ENCODE measurements at places on chromosomes 2 and 18.

DNA sequence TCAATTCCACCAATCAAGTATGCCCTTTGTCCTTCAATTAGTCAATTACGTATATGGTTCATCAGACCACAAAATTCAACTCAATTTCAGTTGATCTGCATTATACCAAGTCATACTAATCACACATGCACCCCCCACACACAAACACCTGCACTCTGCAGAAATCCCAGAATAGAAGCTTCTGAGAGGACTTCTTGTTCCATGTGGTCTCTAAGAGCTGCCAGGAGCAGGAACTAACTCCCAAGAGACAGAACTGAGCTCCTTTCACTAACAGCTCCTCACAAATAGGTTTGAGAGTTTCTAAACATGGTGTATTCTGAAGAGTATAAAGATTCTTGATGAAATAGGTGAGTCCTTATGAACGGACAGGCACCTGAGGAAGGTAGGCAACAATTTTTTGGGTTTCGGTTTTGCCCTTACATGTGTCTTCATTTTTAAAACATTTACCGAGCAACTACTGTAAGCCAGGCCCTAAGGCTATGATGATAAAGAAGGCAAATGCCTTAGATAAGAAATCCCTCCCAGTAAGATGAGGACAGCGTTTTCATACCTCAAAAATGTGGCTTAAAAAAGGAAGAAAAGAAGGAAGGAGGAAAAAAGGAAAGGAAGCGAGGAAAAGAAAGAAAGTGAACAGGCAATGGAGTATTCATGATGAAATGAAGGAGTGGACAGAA is 183.1 kb downstream of the PID1 start:
- DNase-seq = no peak

- DNase-seq = peak; percentile 26
Observed at GRCh38 chr2:134137182-134137611, 116.7 kb upstream of the MGAT5 start.

GRCh38 chr2:75787532-75788132 is 76.9 kb upstream of the GCFC2 start:
- no peak for DNase-seq

DNA sequence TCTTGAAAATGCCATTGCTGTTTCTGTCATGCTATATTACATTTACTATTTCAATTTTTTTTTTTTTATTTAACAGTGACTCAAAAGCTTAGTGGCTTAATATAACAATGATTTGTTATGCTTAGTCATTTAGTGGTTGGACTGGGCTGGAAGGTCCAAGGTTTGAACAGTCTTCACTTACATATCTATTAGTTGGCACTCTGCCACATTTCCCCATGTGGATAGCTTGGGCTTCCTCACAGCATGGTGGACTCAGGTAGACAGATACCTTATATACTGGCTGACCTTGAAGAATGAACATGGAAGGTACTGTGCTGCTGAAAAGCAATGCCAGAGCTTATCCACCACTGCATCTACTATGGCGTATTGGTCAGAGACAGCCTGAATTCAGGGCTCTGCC is 909.5 kb upstream of the SOX11 start:
- DNase-seq = no peak

DNA sequence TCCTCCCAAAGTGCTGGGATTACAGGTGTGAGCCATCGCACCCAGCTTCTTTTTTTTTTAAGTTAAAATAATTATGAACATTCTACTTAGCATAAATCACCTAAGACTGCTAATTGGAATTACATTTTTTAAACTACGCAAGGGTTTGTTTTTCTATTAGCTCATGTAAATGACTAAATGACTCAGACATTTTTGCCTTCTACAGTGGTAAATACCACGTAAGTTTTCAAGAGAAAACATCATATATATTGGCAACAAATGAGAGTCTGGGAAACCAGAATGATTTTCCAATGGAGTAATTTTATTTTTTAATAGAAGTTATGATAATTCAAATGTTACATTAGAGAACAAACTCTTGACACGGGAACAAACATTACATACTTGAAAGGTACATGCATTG is 259.0 kb downstream of the ZNF385B start:
- DNase-seq = no peak

DNA sequence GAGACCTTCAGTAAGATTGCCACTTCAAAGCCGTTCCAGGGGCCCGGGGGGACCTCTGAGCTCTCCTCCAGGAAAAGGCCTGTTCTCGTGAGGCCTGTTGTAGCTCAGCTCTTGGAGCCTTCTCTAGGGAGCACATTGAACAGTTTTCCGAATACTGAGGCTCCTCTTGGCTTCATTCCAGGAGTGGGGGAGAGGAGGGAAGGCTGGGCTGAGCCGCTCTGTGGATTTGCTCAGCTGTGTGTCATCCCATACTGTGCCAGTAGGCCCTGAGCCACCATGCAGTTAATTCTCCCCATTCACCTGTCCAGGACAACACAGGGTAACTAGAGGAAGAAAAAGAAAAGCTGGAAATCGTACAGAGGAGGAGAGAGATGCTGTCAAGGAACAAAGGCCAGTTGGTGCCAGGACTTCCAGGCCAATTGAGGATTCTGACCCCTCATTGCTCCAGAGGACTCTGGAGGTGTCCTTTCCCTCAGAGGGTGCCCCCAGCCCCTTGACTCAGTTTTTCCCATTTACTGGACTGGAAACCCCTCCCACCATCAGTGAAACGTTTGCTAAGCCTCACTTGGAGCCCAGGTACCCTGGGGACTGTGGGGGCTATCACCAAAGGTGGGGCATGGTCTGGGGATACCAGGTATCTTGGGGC is 41.4 kb downstream of the HS1BP3 start:
- no peak for DNase-seq

GRCh38 chr18:12041561-12041960 is 52.1 kb upstream of the ANKRD62 start:
- no peak for DNase-seq

DNA sequence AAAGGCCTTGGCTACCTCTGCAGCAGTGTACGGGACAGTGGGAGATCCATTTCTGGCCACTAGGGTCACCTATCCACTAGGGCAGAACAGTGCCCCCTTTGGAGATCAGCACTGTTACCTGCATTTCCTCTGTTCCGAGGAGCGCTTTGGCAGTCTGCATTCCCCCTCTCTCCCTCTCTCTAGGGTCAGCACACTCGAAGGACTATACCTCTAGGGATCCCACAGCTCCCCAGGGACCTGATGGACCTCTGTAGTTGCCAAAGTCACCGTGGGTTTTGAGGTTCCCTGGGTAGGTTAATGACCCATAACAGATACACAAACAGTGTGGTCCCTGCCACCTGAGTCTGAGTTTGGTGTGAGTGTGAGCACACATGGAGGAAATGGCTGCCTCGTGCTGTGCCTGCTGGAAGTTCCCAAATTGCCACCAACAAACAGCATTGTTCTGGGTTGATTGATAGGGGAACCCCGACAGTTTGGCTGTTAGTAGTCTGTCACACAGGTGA is 99.8 kb upstream of the VWC2L start:
- DNase-seq = no peak

DNA sequence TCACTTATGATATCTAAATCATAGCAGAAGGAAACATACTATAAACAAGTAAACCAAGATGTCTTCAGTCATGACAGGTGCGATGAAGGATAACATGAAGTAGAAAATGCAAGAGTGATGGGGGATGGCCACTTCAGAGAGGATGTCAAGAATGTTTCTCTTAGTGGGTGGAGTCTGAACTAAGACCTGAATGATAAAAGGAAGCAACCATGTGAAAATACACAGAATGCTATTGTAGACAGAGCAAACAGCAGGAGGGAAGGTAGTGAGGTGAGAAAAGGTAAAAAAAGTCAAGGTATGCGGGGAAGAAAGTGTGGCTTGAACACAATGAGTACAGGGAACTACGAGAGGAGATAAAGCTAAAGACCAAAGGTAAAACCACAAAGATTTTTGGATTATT is 341.6 kb downstream of the FBXO15 start:
- no peak for DNase-seq

- no peak for DNase-seq
Observed at GRCh38 chr2:33384599-33384961, 91.9 kb upstream of the RASGRP3 start.

DNA sequence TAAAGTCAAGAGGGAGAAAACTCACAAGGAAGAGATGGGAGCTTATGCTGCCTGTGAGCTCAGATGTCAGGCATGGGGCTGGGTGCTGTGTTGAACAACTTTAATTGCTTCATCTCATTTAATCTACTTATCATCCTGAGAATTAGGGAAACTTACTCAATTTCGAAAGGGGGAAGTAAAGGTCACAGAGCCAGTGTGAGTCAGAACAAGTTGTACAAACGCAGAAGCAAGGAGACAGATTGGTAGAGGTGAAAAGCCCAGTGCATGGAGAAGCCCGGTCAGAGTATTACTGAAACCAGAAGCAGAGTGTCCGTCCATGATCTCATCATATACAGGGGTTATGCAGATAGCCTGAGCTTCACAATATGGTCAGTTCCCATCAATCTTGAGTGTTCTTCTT is 281.1 kb upstream of the POU3F3 start:
- no peak for DNase-seq

DNA sequence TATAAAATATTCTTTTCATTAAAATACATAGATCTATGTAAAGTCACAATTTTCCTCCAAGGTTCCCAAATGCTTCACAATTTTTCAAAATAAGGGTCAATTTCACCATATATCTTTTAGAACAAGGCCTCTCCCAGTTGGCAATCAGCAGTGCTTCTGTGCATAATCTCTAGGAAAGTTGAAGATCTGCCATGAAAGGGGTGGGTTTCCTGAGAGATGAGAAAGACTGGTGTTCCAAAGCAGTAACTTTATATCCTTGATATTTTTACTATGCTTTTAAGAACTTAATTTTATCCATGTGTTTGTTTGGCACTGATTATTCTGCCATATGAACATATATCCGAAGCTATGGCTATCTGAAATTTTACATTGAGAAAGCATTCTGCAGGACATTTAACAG is 199.4 kb upstream of the CYP26B1 start:
- no peak for DNase-seq

DNA sequence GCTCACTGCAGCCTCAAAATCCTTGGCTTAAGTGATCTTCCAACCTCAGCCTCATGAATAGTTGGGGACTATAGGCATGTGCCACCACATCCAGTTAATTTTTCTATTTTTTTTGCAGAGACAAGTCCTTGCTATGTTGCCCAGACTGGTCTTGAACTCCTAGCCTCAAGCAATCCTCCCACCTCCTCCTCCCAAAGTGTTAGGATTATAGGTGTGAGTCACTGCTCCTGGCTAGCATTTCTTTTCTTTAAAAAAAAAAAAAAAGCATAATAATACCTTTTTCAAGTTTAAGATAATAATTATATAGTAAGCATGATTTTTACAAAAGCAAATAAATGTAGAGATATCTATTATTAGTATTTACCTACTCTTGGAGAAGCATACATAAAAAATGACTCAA is 36.1 kb downstream of the PPP4R1 start:
- DNase-seq = no peak

GRCh38 chr18:24459772-24460171 is 665 bp upstream of the HRH4 start:
- DNase-seq = no peak

DNA sequence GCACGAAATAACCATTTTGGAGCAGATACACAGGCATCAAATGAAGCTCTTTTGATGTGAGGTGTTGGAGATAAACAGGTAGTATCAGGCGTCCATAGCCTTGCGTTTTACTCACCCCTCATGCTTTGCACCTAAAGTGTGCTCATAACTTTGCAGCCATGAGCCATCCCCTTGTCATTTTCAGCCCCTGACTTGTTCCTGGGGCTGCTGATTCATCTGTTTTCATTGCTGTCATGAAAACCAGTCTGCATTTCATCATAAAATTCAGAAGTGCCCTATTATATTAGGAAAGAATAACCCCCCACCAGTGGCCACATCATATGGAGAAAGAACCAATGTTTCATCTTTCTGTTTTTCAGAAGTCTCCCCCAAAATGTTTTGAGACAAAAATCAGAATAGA is 329.7 kb upstream of the NRP2 start:
- no peak for DNase-seq

DNA sequence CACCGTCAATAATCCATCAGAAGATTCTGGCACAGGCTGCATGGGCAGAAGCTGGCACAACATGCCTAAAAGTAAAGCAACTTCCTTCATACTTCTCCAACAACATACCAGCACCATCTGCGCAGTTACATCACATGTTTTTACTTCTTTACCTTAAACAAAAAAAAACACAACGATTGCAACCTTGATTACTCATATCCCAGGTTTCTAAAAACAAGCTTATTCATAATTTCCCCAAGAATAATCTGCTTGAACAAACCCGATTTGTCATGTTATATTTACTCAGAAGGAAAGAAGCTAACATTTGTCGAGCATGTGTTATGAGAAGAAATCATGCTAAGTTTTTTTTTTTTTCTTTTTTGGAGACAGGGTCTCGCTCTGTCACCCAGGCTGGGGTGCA is 54.7 kb downstream of the THADA start:
- DNase-seq = no peak

DNA sequence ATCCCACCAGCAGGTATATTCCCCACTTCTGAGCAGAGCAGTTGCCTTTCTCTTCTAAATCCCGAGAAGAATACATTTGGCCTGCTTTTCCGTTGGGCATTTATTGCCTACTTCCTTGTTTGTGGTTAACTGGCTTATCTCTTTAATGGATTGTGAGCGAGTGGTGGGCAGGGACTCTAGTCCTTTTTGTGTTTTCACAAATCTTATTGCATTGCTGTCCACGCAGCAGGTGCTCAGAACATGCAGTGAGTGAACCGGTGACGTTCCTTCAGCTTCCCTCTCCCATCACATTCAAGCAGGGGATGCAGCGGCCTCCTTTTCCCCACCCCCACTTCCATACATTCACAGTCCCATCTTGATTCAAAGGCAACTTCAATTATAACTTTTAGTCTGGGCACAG is 28.9 kb upstream of the GAREM2 start:
- no peak for DNase-seq

- no peak for DNase-seq
Observed at GRCh38 chr2:17061028-17061427, 395.4 kb upstream of the CYRIA start.

DNA sequence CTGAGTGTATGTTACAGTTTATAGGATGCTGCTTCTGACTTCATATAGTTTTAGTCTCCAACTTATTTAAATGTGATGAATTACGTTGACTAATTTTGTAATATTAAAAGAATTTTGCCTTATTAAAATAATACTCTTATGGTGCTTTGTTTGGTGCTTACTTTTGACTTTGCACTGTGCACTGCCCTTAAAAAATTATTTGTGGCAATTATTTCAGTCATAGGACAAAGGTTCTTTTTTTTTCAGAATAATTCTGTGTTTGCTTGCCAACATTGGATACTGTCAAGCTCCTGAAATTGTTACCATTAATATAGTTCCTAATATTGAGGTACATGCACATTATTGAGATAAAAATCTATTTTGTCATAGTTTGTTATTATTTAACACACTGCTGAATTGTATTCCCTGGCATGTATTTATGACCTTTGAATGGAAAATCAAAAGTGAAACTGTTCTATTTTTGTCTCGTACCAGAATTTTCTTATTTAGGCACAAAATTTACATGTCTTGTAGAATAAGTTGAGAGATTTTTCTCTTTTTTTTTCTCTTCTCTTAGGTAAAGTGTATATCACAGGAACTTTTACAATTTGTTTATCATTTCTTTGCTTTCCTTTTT is 572.8 kb upstream of the KLHL29 start:
- DNase-seq = no peak
